ENCODE measurements at places on chromosomes 11 and 22. TPM values are rescaled to one million over a fixed set of nuclear protein-coding genes. Genes with fewer than 3 reads are reported as not detected.

The KRTAP5-2 gene
- total RNA-seq, result not detected

The TRIM6 gene
- total RNA-seq, result 8.7 TPM

The SOX10 gene
- not detected for total RNA-seq

The TSSK2 gene
- not detected for total RNA-seq

The FANCF gene
- total RNA-seq, result 8.7 TPM

The OR5L2 gene
- total RNA-seq, result not detected

The XKR3 gene
- total RNA-seq, result not detected

The KRTAP5-1 gene
- total RNA-seq, result not detected

The CD6 gene
- not detected for total RNA-seq

The GAS2L1 gene
- total RNA-seq, result 7.4 TPM

The UPK3A gene
- not detected for total RNA-seq

The HPS4 gene
- 29.1 TPM for total RNA-seq

The RASD2 gene
- 0.89 TPM for total RNA-seq

The THY1 gene
- 713 TPM for total RNA-seq

The NAALAD2 gene
- total RNA-seq, result 2.4 TPM

The TPBGL gene
- 0.05 TPM for total RNA-seq

The GPR83 gene
- total RNA-seq, result 0.09 TPM

The SIK3 gene
- total RNA-seq, result 36.9 TPM

The CCDC34 gene
- 3.6 TPM for total RNA-seq

The ASRGL1 gene
- total RNA-seq, result 0.30 TPM

The MB gene
- not detected for total RNA-seq

The OR5AN1 gene
- not detected for total RNA-seq

The APOL4 gene
- total RNA-seq, result not detected

Data from smooth muscle cell of the umbilical artery (primary cell).